ENCODE measurements at places on chromosomes 4 and X.

DNA sequence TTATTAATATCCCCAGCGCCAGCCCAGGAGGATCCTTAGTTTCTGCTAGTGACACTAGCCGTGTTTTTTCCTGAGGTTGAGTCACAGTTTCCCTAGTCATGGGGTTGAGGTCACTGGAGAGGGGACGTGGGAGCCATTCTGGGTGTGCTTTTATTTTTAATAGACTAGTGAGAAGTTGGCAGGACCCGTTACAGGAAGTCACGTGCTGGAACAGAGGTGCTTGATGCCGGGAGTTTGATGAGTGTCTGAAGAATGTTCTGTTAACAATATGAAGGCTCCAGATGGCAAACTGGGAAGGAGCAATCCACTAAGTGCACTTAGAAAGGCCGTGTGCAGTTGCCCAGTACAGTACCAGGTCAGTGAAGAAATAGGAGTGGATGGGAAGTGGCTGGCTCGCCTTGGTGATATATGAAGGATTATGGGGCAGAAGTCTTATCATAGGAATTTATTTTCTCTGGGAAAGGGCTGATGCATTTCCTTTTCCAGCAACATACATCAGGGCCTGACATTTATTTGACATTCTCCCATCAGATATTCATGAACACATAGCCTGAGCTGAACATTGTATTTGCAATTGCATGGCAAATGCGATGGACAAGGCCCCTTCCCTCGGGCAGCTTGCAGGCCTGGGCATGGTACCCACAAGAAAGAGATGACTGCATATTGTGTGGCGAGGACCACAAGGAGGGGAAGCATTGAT is 291.8 kb downstream of the FBXW7 start:
- no peak for DNase-seq

DNA sequence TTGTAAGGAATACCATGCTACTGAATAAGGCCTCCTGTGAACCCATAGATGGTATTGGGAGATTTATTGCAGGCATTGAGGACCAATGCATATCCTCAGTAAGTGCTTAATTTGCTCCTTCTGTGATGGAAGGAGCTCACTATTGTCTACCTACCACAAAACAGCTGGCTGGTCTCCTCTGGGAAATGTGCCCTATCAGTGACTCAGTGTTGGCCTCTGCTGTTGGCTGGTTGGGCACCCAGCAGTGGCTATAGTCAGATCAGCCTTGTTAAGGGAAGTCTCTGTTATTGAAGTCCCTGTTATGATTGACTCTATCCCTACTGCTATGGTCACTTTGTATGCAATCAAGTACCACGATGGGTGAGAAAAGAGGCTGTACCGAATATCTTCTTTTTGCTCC is 27.5 kb upstream of the OTUD4 start:
- DNase-seq = no peak

DNA sequence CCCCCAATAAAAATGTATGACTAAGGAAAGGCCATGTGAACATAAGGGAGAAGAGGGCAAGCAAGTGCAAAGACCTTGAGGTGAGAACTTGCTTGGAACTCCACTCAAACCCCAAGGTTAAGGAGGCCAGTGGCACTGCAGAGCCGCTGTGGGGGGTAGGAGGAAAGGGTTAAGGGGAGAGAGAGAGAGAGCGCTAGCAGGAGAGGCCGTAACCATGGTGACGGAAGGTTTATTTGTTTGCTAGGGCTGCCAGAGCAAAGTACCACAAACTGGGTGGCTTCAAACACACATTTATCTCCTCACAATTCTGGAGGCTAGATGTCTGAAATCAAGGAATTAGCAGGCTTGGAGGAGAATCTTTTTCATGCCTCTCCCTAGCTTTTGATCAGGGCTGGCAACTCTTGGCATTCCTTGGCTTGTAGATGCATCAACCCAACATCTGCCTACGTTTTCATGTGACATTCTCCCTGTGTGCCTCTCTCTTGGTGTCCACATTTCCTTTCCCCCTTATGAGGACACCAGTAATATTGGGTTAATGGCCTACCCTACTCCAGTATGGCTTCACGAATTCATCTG is 35.2 kb downstream of the SMIM20 start:
- no peak for DNase-seq

DNA sequence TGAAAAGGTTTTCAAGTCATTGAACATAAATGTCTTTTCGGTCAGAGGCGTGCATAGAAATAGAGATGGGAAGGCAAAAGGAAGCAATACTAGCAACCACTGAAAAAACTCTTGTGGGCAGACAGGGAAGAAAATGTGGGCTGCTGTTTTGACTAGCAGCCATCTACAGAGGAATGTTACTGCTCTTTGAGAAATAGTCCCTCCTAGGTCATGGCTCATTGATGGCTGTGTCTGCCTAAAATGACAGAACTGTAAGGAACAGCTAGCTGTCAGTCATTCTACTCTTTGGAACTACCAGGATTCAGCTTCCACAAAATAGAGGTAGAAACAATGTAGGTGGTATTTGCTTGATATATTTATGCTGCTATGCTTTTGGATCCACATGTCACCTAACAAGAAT is 26.9 kb upstream of the TMPRSS11B start:
- peak; percentile 4 for DNase-seq

GRCh38 chrX:69627744-69628143 is 11.8 kb downstream of the EDA start:
- no peak for DNase-seq

GRCh38 chr4:143421609-143422008 is 84.9 kb downstream of the GAB1 start:
- no peak for DNase-seq

- DNase-seq = no peak
These were observed 386.1 kb upstream of the HS3ST1 start for GRCh38 chr4:11814758-11815157.

DNA sequence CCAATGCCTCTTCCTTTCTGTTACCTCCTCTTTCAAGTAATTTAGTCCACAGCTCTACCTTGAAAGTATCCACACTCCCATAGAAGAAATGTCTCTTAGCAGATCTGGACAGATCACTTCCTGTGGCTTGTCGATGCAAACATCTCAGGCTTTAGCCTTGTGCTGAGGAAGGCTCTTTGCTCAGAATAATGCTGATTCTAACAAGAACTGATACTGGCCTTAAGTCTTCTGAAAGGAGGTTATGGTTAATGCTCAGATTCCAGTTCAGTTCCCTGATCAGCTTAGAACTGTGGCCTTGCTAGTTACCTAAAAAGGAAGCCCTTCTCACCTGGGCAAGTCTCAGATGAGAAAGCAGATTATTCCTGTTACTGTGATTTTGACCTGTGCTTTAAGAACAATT is 230.1 kb upstream of the FAT4 start:
- DNase-seq = no peak

DNA sequence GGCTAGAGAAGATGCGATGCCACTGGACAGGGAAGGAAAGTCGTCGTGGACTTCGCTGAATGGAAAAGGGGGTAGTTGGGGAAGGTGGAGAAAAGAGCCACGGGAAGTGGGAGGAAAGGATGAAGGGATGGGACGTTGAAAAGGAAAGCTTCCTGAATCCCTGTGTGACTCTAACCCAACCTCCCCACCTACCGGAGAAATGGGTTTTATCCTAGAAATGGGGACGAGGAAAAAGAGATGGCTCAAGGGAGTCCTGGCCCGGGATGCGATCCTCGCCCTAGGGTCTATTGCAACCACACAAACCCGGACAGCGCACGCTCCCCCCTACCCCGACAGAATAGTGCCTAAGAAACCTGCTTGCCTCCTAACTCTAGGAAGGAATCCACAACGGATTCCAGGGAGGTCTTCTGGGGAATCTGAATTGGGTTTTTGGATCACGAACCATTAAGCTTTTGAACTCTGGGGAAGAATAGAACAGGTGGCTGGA is 738 bp upstream of the TSPAN5 start:
- DNase-seq = peak; percentile 64

DNA sequence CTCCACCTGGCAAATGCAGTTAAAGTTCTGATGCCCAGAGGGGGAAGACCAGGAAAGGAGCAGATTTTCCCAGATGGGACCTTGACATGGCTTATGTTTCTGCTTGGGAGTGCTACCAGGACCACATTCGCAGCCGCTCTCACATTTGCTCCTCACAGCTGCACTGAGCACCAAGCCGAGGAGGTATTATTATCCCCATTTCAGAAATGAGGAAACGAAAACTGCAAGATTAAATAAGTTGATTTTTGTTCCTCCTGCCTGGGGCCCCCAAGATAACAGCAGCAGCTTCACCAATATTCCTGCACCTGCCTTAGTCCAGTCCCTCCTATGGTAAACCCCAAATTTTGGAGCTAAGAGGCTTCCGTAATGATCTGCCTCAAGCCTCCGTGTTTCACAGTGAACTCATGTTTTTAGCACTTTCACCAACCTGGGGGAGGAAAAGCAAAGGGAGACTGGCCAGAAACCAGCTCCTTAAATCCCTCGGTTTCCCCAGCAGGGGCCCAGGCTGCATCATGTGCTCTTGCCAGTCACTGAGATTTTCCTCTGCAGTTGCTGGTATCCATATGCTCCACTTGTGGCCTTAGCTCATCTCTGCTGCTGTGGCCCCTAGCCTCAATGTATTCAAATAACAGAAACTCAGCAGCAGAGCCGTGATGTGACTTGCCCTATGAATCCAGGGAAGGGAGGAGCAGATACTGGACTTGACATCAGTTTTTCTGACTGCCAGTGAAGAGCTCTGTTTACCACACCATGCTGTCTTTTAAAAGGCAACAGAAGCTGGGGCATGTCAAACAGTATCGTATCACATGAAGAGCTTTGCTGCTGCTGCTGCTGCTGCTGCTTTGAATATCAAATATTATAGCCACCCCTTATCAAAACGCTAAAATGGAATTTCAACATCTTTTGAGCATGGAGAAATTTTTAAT is 95.5 kb upstream of the KLHL13 start:
- no peak for DNase-seq

- DNase-seq = no peak
These were observed 47.6 kb upstream of the LNX1 start for GRCh38 chr4:53638919-53639318.

DNA sequence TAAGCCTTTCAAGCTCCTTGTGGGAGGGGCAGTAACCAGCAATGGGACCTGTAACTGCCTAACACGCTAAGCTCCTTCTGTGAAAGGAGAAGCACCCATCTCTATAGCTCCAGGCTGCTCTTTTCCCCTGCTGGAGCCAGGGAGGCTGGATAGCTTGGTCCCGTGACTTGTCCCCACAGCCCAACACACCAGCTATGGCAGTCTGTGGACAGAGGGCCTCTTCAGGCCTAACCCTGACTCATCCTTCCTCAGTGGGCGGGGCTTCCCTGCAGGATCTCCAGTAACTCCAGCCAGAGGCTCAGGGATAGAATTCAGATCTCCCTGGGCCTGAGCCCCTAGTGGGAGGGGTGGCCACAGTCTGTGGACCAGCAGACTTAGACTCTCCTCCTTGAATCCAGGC is 1290.1 kb downstream of the PCDH7 start:
- DNase-seq = no peak

DNA sequence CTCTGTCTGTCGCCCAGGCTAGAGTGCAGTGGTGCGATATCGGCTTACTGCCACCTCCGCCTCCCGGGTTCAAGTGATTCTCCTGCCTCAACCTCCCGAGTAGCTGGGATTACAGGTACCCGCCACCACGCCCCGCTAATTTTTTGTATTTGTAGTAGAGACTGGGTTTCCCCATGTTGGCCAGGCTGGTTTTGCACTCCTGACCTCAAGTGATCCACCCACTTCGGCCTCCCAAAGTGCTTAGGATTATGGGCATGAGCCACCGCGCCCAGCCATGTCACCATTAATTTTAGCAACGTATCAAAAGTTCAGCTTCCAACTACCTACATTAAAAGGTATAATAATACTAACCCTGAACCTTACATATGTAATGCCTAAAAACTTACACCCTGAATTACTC is 940 bp upstream of the UTP3 start:
- no peak for DNase-seq

GRCh38 chrX:14915596-14915995 is 42.4 kb downstream of the MOSPD2 start:
- no peak for DNase-seq

- no peak for DNase-seq
These were observed 72.9 kb upstream of the GYPA start for GRCh38 chr4:144213371-144213770.

GRCh38 chrX:70062076-70062475 is at the start of gene OTUD6A:
OTUD6A (plus strand) TSS chrX:70062457; CDS start chrX:70062525, 68 bp downstream.
- no peak for DNase-seq

- no peak for DNase-seq
These were observed 3.5 kb upstream of the DCTD start for GRCh38 chr4:182920676-182921075.

- DNase-seq = no peak
These were observed 203.3 kb downstream of the OR13H1 start for GRCh38 chrX:131747173-131747572.

DNA sequence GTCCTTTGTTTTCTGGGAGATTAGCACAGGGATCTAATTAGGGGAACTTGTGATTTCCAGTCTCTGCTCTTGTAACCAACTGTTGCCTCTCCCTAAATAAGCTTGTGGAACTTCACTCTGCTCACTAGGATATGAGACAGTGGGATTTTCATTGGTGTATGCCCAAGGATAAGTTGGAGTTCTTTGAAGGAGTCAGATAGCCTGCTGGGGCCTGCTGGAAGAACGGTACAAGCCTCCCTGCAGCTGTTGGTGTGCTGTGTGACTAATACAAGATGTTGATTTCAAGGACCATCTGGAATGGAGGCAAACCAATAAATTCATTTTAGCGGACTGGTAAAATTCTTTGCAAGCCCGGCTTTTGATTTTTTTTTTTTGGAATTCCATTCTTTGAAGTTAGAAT is 167.0 kb downstream of the AASDH start:
- DNase-seq = peak; percentile 12

- no peak for DNase-seq
These were observed 34.4 kb downstream of the PARM1 start for GRCh38 chr4:74967324-74967723.

GRCh38 chr4:46934726-46935125 is 25.7 kb upstream of the COX7B2 start:
- no peak for DNase-seq

- DNase-seq = no peak
These were observed 305.4 kb upstream of the LDB2 start for GRCh38 chr4:17203797-17204196.

DNA sequence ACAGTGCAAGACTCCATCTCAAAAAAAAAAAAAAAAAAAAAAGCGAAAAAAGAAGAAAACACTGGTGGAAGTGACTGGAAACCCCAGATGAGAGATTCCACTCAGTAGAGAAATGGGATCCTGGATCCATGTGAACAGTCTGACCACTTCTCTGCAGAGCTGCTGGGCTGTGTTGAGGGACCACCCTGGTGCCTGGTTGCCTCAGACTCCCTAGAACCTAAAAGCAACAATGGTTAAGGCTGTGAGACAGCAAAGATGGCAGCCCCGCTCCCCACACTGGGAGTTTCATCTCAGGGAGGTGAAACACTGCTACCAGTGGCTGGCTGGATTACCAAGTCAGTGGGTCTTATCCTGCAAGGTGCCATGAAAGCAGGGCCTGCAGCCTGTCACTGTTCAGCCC is 152.8 kb upstream of the ARSJ start:
- DNase-seq = no peak

- no peak for DNase-seq
These were observed 67.9 kb upstream of the PCDH19 start for GRCh38 chrX:100477958-100478357.
